ENCODE measurements at places on chromosomes 7 and 10. TPM values are rescaled to one million over a fixed set of nuclear protein-coding genes. Genes with fewer than 3 reads are reported as not detected.
A peak's percentile ranks its signal among the peaks of the same experiment; 100 is the strongest.

DNA sequence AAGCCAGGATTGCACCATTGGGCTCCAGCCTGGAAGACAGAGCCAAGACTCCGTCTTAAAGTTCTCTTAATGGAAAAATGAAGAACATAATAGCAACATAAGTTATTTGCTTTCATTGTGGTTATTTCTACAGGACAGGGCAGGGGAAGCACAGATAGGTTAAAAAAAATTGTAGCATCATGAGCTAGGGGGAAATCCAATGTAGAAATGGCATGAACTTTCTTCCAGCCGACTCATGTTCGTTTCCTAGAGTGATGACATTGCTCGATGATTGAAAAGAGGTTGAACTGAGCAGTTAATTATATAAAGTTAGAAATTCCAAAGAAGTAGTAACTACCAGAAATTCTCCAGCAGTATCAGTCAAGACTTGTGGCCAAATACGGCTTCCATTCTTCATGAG, 64.9 kb downstream of the DAGLB start:
- DNase-seq = no peak

GRCh38 chr7:518630-519483, 789 bp downstream of the PDGFA start:
- peak; percentile 88 for DNase-seq

GRCh38 chr7:79494046-79494445, 40.6 kb upstream of the MAGI2 start:
- no peak for DNase-seq

GRCh38 chr10:119030421-119031250, 1.1 kb downstream of the NANOS1 start:
- DNase-seq = peak; percentile 50

DNA sequence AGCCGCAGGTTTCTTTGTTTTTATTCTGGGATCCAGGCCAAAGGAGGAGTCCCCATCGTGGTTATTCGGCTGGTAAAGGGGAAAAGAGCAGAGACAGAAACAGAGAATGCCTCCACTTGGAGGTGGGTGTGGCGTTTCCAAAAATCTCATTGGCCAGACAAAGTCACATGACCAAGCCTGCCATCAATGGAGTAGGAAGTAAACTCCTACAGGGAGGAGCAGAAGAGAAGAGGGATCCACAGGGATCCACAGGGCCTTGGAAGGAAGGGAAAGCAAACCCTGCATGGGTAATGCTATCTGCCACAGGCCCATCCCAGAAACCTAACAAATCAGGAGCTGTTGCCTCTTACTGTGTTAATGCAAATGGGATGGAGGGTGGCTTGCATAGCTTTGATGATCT, 425.7 kb upstream of the GALNT17 start:
- DNase-seq = no peak

TMEM213 gene
- not detected for total RNA-seq

GIMAP2 gene
- 19.7 TPM for total RNA-seq

- no peak for DNase-seq
These were observed 59.5 kb downstream of the ACADSB start for GRCh38 chr10:123068087-123068853.

GRCh38 chr10:44053391-44053790, 331.5 kb downstream of the CXCL12 start:
- DNase-seq = no peak

- no peak for DNase-seq
These were observed 36.1 kb upstream of the ZNF518A start for GRCh38 chr10:96093948-96094347.

- DNase-seq = no peak
These were observed 19.8 kb downstream of the PIK3AP1 start for GRCh38 chr10:96700374-96701099.

GRCh38 chr7:27166531-27167505, 1.5 kb upstream of the HOXA9 start:
- DNase-seq = no peak

- no peak for DNase-seq
These were observed 158.8 kb downstream of the ANK3 start for GRCh38 chr10:60230892-60231291.

DNA sequence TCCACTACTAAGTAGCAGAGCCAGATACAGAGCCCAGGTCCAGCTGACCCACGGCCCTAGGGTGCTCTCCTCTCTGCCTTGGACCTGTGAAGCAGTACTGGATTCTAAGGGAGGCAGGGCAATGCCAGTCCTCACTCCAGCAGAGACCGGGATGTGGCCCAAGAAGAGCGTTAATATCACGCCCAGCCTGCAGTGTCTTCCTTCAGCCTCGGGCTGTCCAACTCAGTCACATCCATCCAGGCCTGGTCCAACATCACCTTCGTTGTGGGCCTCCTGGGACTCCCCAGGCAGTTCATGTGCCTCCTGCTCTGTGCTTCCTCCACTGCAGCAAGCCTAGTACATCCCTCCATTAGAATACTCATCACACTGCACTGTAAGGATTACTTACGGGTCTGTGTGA, 114.5 kb downstream of the GRID1 start:
- no peak for DNase-seq

DNA sequence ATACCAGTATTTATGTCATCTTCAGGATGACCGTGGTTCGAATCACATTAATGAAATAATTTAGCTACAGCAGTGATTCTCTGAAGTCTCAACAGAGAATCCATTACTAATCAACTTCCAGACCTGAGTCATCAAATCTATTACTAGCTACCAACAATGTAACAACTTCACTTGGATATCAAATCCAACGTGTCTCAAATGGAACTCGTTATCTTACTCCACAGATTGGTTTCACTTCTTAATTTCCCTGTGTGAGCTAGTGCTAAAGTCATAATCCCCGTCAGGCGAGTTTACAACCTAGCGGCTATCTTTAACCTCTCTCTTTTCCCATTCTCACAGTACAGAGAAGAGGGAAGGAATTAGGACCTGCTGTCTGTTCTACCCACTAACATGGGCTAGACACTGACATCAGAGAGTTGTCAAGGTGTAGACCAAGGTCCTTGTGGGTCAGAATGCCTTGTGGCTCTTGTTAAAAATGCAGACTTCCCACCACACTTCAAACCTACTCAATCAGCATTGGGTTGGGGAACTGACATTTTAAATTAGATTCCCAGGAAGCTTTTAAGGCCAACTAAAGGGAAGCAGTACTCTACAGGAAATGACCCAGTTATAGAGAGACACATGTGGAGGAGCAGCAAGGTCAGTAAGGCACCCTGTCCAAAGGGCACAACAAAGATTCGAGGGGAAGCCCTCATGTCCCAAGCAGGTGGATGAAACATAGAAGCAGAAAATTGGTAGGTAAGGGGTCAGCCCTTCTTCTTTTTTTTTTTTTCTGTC, 57.3 kb upstream of the GSAP start:
- no peak for DNase-seq

NKX2-3 gene
- total RNA-seq = not detected

ZNF239 gene
- 5.7 TPM for total RNA-seq

DNA sequence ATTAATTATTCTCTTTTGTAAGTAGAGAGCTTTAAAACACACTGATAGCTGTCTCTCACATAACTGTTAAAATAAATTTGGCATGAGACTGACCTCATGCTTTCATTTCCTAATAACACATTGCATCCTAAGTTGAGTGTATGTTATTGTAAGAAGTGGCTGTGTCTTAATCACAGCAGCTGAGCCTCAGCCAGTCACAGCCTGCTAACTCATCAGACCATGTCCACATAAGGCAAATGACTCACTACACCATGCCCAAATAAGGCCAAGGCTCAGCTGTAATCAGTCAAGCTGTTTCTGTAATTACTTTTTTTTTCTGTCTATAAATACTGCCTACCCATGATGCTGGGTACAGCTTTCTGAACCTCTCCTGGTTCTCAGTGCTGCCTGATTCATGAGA, 860.9 kb downstream of the XPNPEP1 start:
- peak; percentile 38 for DNase-seq

GRCh38 chr10:51691135-51691534, 8.3 kb downstream of the CSTF2T start:
- DNase-seq = no peak

GRCh38 chr7:87344446-87344845, 1.0 kb upstream of the CROT start:
- no peak for DNase-seq

GRCh38 chr7:101882595-101883564, 65.5 kb downstream of the CUX1 start:
- peak; percentile 98 for DNase-seq

- DNase-seq = no peak
These were observed 35.3 kb upstream of the DUSP5 start for GRCh38 chr10:110462166-110463095.

DNA sequence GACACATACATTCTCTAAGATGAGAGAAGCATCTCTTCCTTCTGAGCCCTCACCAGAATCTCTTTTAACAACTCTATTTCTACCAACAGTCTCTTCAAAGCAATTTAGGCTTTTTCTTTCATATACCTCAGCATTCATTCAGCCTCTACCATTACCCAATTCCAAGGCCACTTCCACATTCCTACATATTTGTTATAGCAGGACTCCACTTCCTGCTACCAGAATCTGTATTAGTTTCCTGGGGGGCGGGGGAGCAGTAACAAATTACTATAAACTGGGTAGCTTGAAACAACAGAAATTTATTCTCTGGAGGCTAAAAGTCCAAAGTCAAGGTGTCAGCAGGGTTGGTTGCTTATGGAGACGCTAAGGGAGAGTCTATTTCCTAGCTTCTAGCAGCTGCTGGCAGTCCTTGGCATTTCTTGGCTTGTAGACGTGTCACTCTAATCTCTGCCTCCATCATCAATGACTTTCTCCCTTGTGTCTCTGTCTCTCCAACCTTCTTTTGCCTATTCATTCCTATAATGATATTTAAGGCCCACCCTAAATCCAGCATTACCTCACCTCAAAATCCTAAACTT, 7.4 kb downstream of the PRPS1L1 start:
- DNase-seq = peak; percentile 57

DOCK1 gene
- total RNA-seq = 28.9 TPM

GRCh38 chr10:88012641-88013040, 149.2 kb downstream of the PTEN start:
- no peak for DNase-seq

- no peak for DNase-seq
These were observed 85.7 kb downstream of the C10orf90 start for GRCh38 chr10:126584836-126585235.

UNCX gene
- not detected for total RNA-seq

GIMAP8 gene
- not detected for total RNA-seq

OR13A1 gene
- not detected for total RNA-seq

- no peak for DNase-seq
These were observed 3.4 kb upstream of the C10orf88 start for GRCh38 chr10:122957474-122957873.

DNA sequence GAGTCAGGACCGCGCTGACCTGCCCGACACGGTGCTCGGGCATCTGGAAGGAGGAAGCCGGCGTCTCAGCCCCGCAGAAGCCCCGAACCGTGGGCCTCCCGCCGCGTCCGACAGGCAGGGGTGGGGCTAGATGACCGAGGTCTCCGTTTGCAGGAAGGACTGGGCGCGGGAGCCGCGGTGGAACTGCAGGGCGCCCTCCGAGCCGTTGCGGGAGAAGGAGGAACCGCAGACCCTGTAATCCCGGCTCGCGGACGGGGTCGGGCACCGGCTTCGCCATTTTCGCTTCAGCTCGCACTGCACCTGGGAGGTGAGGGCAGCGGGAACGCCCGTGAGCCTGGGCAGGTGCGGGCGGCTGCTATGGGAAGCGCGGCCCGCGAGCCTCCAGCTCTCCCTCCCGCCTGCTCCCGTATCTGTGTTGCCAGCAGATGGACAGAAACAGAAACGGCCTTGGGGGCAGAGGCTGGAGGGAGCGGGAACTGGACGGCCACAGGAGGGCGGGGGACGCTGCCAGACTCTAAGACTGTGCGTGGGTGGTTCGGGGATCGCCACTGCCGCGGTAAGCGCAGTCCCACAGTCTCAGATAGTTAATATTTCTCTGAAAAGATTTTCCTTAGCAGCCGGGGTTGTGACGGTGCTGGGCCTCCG, 114.1 kb downstream of the VIPR2 start:
- no peak for DNase-seq

- DNase-seq = no peak
These were observed 136.3 kb upstream of the GNAI1 start for GRCh38 chr7:79998363-79998762.

GRCh38 chr10:34228066-34228465, 587.0 kb downstream of the PARD3 start:
- DNase-seq = no peak

VIPR2 gene
- 0.68 TPM for total RNA-seq

ZCWPW1 gene
- 2.2 TPM for total RNA-seq

DNA sequence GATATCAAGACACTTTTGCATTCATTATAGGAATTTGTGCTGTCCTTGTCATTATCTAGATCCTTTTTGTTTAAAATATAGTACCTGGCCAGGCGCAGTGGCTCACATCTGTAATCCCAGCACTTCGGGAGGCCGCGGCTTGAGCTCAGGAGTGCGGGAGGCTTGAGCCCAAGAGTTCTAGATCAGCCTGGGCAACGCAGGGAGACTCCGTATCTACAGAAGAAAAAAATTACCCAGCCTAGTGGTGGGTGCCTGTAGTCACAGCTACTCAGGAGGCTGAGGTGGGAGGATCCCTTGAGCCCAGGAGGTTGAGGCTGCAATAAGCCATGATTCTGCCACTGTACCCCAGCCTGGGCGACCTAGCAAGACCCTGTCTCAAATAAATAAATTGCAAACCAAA, 621 bp upstream of the MORN4 start:
- DNase-seq = no peak

GRCh38 chr10:72704117-72704516, 12.2 kb downstream of the MCU start:
- DNase-seq = no peak

- no peak for DNase-seq
These were observed 75.6 kb downstream of the SNX10 start for GRCh38 chr7:26367219-26367711.

GRCh38 chr7:2101630-2102374, 130.9 kb downstream of the MAD1L1 start:
- no peak for DNase-seq

LDB3 gene
- 0.16 TPM for total RNA-seq

- DNase-seq = no peak
These were observed 62.8 kb downstream of the FAM241B start for GRCh38 chr10:69692891-69693290.

DPP6 gene
- total RNA-seq = not detected

- DNase-seq = no peak
These were observed 21.8 kb downstream of the SLC35G1 start for GRCh38 chr10:93915598-93915997.

- no peak for DNase-seq
These were observed 57.7 kb upstream of the KCNIP2 start for GRCh38 chr10:101901340-101901739.

DNA sequence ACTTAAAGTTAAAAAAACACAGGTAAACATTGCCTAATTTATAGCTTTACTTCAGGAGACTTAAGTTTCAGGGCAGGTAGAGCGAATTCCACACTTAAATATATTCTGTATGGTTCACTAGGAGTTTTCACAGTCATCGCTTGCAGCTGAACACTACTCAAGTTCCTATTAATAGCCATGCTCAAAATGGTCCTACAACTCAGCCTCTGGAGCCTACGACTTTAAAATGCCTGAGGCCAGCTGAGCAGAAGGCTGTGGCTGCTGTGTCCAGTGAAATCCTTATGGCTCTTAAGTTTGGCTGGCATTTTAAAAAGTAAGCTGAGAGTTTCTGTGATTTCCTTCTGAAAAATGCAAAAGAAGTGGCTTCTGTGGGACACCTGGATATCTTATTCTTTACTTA, 105.4 kb upstream of the GLI3 start:
- DNase-seq = no peak

GPR146 gene
- 3.4 TPM for total RNA-seq

TLX1 gene
- not detected for total RNA-seq
